GM23338 (cell line): ENCODE measurements at places on chromosomes 13 and 19. TPM values are rescaled to one million over a fixed set of nuclear protein-coding genes. Genes with fewer than 3 reads are reported as not detected.

DNA sequence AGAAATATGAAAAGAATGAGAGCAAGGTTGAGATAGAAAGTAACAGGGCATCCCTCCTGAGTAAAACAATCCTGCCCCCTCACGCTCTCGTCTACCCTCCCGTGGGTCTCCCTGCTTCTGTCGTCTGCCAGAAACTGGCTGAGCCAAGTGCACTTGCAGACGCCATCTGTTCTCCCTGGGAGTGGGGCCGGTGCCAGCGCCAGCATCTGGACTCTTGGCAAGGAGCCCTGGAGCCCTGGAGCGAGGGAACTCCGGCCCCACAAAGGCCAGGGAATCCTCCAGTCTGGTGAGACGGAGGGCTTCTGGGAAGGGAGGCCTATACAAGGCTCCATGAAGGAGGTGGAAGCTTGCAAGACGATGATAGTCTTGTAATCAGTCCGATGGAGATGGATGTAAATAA is 2.3 kb upstream of the TMEM91 start:
- peak overlapping the region; percentile 39; the same call in 1 of the 2 replicates for H3K27ac ChIP-seq
- H3K4me1 ChIP-seq = peaks cover 5% of the 10 kb centered on the region; the same call in 1 of the 2 replicates
- no peak for DNase-seq
- H3K27me3 ChIP-seq = peaks cover 7% of the 10 kb centered on the region; the same call in 1 of the 2 replicates
- no peaks in the 10 kb centered on the region for H3K36me3 ChIP-seq

The ZNF420 gene
- 6.7 and 8.4 TPM in 2 replicates for polyA plus RNA-seq

DNA sequence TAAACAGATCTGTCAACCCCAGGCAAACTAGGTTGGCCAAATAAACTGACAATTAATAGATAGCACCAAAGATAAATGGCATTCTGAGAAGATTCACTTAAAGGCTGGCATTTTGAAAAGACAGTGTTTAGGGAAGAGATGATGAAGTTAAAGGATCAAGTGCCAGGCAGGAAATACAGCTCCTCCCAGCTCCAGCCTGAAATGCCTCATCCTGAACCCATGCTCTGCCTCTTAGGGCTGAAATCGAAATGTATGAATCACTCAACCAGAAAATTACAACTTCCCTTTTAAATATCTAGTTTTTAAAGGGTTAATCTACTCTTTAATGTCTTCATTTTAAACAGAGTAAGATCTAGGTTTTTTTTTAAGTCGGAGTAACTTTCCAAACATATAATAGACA is 171.2 kb upstream of the UBL3 start:
- no peak overlapping the region for H3K27ac ChIP-seq
- no peak overlapping the region for H3K4me3 ChIP-seq
- peaks cover 19% of the 10 kb centered on the region for H3K4me1 ChIP-seq

DNA sequence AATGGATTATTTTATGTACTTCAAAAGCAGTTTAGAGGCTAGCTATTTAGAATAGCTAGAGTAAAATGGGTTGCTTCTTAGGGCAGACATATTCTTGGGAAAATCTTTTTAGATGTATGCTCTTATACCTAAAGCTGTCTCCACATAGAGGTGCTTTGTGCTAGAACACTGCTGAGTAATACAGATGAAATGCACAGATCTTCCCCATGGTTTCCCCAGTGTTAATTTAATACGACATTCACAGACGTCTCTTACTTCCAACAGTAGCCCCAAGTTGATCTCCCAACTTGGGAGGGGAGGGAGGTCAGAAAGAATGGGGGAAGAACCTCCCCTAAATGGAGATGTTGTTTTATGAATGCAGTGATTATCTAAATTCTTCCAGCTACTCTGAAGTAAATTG is 16.9 kb downstream of the NALCN start:
- DNase-seq = no peak
- H3K36me3 ChIP-seq = no peaks in the 10 kb centered on the region
- no peak overlapping the region for H3K4me3 ChIP-seq
- no peaks in the 10 kb centered on the region for H3K27me3 ChIP-seq

The U2AF1L4 gene
- polyA plus RNA-seq = 20.0 and 23.7 TPM in 2 replicates

The IGFL2 gene
- not detected in 2 replicates for polyA plus RNA-seq

- H3K4me1 ChIP-seq = peaks cover 19% of the 10 kb centered on the region; the same call in 1 of the 2 replicates
- peak overlapping the region; percentile 74 for H3K27ac ChIP-seq
- H3K4me3 ChIP-seq = peak overlapping the region; percentile 59
- no peaks in the 10 kb centered on the region for H3K36me3 ChIP-seq
- H3K27me3 ChIP-seq = peaks cover 15% of the 10 kb centered on the region; the same call in 1 of the 2 replicates
Measured at GRCh38 chr19:45497791-45498190, 452 bp upstream of the PPM1N start.

The TPP2 gene
- 47.2 and 56.6 TPM in 2 replicates for polyA plus RNA-seq

The TNFSF13B gene
- 0.55 TPM in 1 of 2 replicates, not detected in the other for polyA plus RNA-seq
